CD4-positive, CD25-positive, alpha-beta regulatory T cell (primary cell): ENCODE measurements at places on chromosomes 5 and 9. TPM values are rescaled to one million over a fixed set of nuclear protein-coding genes. Genes with fewer than 3 reads are reported as not detected.
A peak's percentile ranks its signal among the peaks of the same experiment; 100 is the strongest.

DNA sequence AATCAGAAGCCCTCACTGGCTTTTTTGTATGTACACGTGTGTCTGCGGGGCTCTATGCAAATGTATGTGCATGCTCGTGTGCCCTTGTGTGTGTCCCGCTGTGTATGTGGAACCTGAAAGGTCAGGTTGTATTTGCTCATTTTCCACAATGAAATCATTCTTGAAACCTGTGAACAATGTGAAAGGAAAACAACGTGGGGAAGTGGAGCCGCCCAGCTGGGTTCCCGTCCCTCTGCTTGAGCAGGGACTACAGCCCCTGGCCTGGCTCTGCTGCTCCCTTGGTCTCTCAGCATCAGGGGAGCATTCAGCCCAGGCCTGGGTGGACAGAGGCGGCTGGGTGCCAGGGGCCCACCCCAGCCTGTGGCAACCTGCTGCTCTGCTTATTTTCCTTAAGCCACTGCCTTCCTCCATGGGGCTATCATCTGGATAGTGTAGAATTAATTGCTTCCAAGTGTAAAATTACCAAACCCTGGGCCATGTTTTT lies 3.0 kb downstream of the ECSCR start:
- DNase-seq = no peak
- H3K27me3 ChIP-seq = no peaks in the 10 kb centered on the region
- peak overlapping the region; percentile 87 for H3K27ac ChIP-seq
- H3K4me1 ChIP-seq = peaks cover 39% of the 10 kb centered on the region
- H3K36me3 ChIP-seq = no peaks in the 10 kb centered on the region
- peak overlapping the region; percentile 43 for H3K4me3 ChIP-seq

- no peaks in the 10 kb centered on the region for H3K4me1 ChIP-seq
- H3K4me3 ChIP-seq = no peak overlapping the region
- no peaks in the 10 kb centered on the region for H3K27me3 ChIP-seq
- DNase-seq = no peak
- no peak overlapping the region for H3K27ac ChIP-seq
Observed at GRCh38 chr5:139814191-139814601, 18.6 kb downstream of the PSD2 start.

DNA sequence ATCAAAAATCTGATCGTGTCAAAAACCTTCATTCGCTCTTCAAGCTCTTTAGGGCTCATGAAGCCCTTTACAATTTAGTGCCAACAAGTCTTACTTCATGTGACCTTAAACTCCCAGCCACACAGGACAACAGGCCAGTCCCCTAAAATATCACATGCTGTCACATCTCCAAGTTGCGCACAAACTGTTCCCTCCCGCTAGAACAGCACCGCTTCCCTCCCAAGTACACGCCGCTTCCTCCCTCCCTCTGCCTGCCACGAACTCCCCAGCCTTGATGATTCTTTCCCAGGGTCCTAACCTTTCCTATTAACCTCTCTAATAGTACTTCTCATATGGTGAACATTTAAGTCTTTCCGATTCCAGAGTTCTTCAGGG lies 91.2 kb downstream of the TLE1 start:
- H3K27me3 ChIP-seq = no peaks in the 10 kb centered on the region
- DNase-seq = no peak
- no peak overlapping the region for H3K4me3 ChIP-seq

- H3K4me3 ChIP-seq = no peak overlapping the region
- DNase-seq = no peak
- H3K36me3 ChIP-seq = no peaks in the 10 kb centered on the region
- no peak overlapping the region for H3K27ac ChIP-seq
- H3K4me1 ChIP-seq = peaks cover 57% of the 10 kb centered on the region
Observed at GRCh38 chr5:67211926-67212325, 15.3 kb upstream of the CD180 start.

Gene SLC6A7
- not detected for total RNA-seq

DNA sequence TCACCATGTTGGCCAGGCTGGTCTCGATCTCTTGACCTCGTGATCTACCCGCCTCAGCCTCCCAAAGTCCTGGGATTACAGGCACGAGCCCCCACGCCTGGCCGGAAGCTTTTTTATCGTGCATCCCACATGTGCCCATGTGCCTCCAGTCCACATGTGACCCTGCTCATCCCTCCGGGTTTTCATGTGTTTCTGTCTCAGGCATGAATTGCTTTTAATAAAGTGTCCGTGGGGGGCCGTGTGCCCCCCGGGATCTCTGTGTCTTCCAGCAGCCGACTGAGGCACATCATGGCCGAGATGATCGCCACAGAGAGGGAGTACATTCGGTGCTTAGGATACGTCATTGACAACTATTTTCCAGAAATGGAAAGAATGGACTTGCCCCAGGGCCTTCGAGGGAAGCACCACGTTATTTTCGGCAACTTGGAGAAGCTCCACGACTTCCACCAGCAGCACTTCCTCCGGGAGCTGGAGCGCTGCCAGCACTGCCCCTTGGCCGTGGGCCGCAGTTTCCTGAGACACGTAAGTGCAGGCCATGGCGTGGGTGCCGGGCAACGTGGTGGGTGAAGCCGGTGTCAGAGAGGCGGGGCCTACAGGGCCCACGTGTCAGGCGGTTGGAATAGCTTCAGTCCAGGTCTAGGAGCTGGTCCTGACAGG lies 22.1 kb upstream of the LRRC14B start:
- no peaks in the 10 kb centered on the region for H3K27me3 ChIP-seq
- no peaks in the 10 kb centered on the region for H3K4me1 ChIP-seq
- no peak overlapping the region for H3K4me3 ChIP-seq
- no peak overlapping the region for H3K27ac ChIP-seq
- DNase-seq = no peak
- no peaks in the 10 kb centered on the region for H3K36me3 ChIP-seq
